CD8-positive, alpha-beta memory T cell (primary cell): ENCODE measurements at places on chromosomes 16 and 17. TPM values are rescaled to one million over a fixed set of nuclear protein-coding genes. Genes with fewer than 3 reads are reported as not detected.

DNA sequence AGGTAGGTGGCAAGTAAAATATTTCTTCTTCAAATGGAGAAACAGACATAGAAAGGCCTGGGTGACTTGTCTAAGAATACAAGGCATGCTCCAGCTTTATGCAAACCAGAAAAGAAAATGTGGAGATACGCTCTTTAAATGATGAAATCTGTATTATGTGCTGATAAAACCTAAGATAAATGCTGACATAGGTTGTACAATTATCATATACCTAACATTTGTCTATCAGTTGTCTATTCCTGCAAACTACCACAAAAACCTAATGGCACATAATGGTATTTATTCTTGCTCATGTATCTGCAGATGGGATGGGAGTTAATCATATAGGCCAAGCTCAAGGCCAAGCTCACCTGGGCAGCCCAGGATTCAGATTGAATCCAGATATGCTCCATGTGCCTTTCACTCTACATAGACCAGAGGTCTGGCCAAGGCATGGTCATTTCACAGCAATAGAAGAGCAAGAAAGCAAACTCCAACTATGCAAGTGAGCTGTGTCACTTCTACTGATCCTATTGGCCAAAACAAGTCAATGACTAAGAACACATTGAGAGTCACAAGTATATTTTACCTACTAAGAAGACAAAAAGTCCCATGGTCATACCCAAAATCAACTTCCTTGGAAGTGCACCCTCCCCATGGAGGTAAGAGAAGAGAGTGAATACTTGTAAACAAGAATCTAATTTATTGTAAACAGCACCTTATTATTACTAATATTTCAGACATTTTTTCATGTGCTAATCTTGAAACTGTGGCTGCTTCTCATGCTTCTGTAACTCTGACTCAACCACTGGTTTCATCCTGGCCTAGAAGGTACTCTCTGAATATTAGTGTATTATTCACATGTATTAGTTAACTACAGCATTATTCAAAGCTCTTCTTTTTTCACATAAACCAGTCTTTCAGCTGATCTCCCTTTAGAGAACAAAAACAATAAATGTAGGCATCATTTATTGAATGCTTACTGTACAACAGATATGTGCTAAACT, 270.7 kb upstream of the SOX9 start:
- no peak for DNase-seq

The KIF18B gene
- 28.3 TPM for total RNA-seq

DNA sequence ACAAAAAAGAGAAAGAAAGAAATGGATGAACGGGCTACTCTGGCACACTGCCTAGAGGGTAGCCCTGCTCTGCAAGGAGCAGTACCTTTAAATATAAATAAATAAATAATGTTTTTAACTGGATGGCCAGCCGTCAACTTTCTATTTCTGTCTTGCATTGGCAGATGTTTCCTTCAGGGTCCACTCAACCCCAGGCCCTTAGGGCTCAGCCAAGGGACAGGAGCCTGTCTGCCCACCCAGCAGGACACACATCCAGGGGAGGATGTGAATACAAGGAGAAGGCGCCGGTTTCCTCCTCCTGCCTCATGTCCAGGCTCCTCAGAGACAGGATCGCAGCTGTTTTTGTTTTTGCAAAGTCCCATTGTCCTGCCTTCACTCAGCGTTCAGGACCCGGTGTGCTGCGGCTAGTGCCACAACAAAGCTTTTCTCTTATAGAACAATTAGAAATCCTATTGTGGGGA, 22.6 kb downstream of the TTYH2 start:
- no peak for DNase-seq

DNA sequence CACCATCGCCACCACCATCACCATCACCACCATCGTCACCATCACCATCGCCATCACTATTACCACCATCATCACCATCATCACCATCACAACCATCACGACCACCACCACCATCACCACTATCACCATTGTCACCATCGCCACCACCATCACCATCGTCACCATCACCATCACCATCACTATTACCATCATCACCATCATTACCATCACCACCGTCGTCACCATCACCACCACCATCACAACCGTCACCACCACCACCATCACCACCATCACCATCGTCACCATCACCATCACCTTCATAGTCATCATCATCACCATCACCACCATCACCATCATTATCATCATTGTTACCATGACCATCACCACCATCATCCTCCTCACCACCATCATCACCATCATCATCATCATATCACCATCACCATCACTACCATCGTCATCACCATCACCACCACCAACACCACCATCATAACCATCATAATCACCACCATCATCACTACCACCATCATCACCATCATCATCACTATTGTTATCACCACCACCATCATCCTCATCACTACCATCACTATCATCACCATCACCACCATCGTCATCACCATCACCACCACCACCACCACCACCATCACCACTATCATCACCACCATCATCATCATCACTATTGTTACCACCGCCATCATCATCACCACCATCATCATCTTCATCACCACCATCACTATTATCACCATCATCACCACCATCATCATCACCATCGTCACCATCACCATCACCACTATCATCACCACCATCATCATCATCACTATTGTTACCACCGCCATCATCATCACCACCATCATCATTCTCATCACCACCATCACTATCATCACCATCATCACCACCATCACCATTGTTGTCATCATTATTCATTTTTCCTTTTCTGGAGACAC, 51.5 kb upstream of the ZNF469 start:
- no peak for DNase-seq

DNA sequence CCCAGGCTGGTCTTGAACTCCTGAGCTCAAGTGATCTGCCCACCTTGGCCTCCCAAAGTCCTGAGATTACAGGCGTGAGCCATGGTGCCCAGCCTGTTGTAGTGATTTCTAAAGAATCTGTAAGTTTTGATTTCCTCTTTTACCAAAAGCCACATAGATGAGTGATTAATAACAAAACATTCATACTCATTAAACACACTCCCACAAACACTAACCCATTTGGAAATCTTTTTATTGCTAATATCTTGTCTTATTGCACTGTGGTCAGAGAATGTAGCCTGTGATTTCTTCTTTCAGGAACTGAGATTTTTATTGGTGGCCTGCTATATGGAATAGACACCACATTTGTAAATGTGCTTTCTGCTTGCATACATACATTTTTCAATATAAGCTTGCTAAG, 31.6 kb downstream of the MYH10 start:
- no peak for DNase-seq

The MAPT gene
- 0.42 TPM for total RNA-seq

DNA sequence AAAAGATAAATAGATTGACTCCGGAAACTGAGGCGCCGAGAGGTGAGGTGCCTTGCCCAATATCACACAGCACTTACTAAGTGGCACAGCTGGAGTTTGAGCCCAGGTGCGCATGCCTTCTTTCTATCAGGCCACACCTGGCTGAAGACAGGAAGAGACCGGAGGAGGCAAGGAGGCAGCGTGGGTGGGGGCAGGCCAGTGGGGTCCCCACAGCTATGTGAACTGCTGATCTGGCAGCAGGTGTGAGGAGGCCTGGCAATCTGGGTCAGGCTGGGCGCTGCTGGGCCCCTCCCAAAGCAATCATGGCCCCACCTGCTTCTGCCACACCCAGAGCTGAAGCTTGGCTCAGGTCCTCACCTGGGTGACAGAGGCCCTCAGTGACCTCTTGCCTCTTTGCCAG, 1.9 kb upstream of the GDPD3 start:
- peak; percentile 18 for DNase-seq

The TEX19 gene
- total RNA-seq = not detected

- DNase-seq = no peak
Measured at GRCh38 chr17:81813861-81814683, 10.1 kb downstream of the GCGR start.

The KRTAP4-6 gene
- total RNA-seq = not detected

The SERPINF2 gene
- total RNA-seq = 0.13 TPM

The PMFBP1 gene
- total RNA-seq = 0.15 TPM

- DNase-seq = no peak
Measured at GRCh38 chr16:27571433-27572326, 21.7 kb downstream of the KATNIP start.

The MEIOC gene
- total RNA-seq = 0.16 TPM

- no peak for DNase-seq
Measured at GRCh38 chr17:72640415-72641165, 451.9 kb downstream of the SLC39A11 start.

GRCh38 chr17:72730077-72730476, 362.4 kb downstream of the SLC39A11 start:
- no peak for DNase-seq

DNA sequence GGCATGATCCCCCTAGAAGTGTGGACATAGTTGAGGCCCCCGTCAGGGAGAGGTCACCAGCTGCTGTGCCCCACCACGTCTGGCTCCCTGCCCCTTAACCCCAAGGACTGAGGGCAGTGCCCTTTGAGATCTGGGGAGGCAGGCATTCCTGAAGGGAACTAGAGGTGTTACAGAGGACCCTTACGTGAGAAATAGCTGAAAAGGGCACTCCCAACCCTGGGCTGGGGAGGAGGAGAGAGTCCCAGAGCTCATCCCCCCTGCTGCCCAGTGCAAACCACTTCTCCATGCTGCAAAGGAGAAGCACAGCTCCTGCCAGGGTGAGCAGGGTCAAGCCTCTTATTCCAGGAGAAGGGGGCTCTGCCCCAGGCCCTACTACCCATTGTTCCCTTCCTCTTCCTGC, 10.3 kb upstream of the MINK1 start:
- no peak for DNase-seq
